NCI-H69 (cell line): ENCODE measurements at places on chromosomes 12 and 14.

GRCh38 chr12:76871742-76872141 is 7.1 kb downstream of the CSRP2 start:
- DNase-seq, result no peak

DNA sequence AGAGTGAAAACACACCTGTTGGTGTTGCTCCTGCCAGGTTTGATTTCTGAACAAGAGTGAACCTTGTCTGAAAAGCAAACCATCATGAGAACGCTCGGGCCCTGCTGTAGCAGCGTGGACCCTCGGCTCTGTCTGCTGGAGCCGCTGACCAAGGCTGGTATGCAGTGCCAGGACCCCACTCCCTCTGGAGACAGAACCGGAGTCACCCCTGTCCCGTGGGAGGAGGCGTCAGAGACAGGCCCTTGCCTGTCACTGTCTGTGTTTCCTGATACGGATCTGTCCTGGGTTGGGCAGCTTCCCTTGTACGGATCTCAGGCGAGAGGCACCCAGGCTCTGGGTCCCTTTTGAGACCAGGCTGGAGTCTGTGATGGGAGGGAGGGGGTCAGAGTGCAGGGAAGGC is 111.6 kb downstream of the ADGRD1 start:
- no peak for DNase-seq

DNA sequence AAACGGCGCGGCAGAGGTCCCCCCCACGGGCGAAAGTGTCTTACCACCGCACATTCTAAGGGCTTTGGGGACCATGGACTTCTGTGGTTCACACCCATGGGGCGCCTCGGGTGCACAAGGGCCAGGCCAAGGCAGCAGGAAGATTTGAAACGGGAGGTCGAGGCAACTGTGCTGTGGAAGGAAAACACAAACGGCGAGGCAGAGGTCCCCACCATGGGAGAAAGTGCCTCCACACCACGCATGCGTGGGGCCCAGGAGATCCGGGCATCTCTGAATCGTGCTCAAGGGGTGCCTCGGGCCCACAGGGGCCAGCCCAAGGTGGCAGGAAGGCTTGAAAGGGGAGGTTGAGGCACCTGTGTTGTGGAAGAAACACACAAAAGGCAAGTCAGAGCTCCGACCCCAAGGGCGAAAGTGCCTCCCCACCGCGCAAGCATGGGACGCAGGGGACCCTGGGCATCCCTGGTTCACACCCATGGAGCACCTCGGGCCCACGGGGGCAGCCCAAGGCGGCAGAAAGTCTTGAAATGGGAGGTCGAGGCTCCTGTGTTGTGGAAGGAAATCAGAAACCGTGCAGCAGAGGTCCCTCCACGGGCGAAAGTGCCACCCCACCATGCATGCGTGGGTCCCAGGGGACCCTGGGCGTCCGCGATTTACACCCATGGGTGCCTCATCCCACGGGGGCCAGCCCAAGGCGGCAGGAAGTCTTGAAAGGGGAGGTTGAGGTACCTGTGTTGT is 371.0 kb downstream of the ALG10 start:
- DNase-seq, result no peak

DNA sequence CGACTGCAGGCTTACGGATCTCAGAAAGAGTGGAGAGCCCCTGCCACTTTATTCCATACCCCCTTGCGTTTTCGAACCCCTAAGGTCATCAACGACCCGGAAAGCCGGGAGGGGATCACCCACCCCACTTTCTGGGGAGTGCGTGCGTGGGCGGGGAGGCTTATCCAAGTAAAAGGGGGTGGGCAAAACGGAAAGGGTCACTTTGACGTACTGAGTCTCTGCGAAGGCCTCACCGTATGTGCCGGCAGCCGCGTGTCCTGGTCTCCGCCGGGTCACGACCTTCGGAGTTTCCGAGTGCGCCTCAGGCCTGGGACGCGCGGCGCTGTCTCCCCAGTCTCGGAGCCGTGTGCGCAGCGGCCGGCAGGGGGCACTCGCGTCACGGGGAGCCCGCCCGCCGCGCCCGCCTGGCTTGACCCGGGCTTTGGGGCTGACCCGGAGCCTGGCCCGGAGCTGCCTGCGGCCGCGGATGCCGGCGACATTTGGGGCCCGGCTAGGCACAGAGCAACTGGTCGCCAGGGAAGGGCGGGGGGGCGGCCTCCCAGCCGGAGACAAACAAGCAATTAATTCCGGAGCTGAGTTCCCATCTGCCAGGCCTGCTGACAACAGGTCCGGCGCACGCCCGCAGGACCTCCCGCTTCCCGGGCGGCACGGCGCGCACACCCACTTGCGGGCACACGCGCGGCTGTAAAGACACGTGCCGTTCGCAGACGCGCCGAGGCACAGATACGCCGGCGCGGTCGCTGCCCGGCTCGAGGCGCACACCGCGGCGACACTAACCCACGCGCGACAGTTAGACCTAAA is 890 bp upstream of the KIF26A start:
- peak; percentile 86 for DNase-seq

DNA sequence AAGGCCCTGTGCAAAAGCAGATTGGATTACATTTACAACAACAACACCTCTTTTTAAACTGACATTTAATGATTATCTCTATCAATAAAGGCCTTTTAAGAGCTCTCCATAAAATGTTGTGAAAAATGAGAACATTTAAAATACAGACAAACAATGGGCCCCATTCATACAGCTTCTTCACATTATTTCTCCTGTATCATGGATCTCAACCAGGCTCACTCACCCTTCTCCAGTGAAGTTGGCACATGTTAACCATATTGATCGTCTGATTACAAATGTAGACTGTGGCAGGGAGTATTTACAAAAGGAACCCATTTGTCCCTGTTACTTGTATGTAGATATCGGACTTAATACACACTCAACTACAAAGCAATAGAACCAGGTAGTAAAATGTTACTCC is 220.2 kb upstream of the BTG1 start:
- DNase-seq, result peak; percentile 44

DNA sequence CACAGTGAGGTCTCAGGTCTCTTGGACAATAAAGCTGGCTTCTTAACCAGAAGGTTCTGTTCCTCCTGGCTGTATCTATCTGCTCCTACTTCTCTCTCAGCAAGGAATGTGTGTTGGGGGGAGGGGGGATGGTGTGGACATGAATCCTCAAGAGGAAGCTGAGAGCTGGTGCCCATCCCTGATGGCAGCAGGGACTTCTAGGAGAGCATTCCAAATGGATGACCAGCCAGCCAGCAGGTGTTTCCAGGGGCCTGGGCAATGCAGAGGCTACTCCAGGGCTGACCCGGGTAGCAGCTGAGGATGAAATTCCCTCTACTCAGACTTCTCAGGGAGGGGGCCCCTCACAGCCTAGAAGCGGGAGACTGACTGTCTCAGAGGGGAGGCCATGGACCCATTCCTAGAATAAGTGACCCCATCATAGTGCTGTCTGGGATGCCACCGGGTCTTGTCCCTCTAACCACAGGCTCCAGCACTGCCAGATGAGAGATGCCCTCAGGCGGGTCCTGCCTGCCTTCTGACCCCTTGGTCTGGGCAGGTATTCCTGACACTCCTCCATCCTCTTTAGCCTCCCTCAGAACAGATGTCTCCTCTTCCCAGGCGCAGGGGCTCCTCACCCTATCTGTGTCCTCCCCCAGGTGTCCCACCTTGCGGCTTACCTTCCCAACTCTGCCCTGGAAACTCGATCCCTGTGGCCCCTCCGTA is 1.2 kb downstream of the RAB15 start:
- peak; percentile 58 for DNase-seq
